ENCODE measurements at places on chromosomes 3 and 15.
A peak's percentile ranks its signal among the peaks of the same experiment; 100 is the strongest.

DNA sequence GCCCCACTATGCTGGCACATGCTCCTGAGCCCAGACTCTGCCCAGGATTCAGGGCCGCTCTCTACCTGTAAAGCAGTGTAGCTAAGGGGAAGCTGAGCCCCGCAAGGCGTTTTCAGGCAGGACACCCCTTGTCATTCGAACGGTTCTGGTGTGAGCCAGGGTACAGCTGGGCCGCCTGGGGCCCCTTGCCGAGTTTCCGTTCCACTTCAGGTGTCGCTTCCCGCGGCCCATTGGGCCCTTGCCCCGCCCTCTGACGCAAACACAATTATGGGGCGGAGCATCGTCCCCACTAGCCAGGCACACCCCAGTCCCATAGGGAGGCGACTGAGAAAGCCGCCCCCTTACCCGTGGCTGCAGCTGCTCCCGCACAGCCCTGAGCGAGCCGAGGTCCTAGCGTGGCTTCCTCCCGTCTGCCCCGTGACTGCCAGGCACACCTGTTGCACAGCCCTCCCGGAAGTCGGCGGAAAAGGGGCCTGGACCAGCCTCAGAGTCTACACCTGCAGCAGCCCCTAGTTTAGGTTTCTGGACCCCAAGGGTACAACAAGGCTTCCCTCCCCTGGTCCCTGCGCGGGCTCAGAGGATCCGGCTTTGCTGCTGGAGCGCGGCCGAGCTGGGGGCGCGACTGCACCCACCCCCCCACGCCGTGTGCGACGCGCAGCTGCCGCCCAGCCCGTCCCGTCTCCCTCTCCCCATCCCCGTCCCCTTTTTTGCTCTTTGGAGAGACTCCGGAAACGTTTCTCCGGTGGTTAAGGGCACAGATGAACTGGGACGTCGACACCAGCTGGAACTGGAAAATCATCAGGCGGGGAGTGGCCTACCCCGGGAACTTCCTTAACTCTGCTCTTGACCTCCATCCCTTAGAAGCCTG, at the start of gene PLSCR2:
Gene PLSCR2 (minus strand): TSS at position 412 of the 868 bp plus-strand sequence. CDS start 9,657 bp downstream, outside the sequence.
- peak; percentile 3 for DNase-seq

DNA sequence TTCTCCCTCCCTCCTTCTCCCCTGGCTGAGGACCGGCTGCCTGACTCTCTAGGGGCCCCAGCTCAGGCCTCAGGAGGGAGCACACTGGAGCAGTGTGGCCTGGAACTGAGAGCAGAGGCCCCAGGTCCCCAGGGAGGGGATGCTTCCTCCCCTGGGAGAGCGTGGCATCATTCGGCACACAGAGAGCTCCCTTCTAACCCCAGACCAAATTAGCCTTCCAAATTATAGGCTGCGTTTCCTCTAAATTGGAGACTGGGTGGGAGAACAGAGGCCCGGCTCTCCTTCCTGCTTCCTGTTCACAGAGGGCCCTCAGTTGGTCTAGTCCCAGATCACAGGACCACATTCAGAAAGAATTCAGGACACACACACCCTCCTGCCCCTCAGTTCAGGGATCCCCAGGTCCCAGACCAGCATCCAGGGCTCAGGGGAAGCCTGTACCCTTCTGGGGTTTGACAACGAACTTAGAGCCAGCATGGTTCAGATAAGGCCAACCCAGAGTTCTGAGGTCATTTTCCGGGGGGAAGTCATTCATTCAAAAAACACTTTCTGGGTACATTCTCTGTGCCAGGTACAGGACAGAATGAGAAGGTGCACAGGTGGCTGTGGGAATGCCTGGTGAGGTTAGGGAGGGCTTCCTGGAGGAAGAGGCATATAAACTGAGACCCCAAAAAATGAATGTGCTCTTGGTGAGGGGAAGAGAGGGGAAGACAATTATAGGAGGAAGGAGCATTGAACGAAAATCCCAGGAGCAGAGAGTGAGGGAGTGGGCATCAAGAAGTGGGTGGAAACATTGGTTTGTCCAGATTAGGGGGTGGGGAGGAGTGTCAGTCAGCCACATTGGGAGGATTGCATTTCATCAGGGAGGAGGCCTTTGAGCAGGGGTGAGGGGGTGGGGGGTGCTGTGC, 28.4 kb upstream of the RPL29 start:
- no peak for DNase-seq

- DNase-seq, result no peak
Observed at GRCh38 chr15:43347114-43347513, 16.7 kb upstream of the LCMT2 start.

DNA sequence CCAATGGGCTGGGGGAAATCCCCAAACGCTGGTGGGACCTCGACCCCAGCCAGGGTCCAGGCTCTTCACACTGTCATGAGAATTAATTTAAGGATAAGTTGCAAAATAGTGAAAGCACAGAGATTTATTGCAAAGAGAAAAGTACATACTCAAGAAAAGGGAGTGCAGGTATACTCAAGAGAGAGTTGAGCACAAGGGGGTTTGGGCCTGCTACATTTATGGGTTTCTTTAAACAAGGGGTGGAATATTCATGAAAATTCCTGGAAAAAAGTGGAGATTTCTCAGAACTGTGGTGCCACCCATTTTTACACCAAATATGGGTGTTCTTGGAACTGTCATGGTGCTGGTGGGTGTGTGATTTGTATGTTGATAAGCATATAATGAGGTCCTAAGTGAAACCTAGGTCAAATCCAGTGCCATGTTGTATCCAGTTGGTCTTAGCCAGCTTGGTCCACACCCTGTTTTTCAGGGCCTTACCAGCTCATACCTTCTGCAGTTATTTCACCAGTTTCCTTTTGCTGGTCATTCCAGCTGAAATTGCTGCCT, 32.6 kb upstream of the NEO1 start:
- DNase-seq, result no peak

GRCh38 chr3:10352146-10352911, 31.4 kb upstream of the SEC13 start:
- peak; percentile 77 for DNase-seq

DNA sequence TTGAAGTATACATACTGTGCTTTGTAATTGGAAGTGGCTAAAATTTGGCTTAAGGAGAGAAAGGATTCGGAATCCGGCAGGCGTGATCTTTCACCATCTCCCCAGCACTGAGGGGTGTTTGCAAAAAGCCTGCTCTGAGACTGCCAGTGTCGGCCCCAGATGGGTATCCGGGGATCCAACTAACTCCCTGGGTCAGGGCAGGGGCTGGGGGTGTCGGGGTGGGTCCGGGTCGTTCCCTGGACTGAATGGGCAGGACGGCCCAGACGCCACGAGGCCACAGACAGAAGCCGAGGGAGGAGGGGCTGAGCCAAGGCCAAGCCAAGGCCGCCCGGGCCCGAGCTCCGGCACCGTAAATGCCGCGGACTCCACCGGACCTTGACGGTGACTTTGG, 349 bp downstream of the PPIB start:
- DNase-seq, result no peak

- no peak for DNase-seq
Observed at GRCh38 chr3:102391491-102391890, 43.3 kb upstream of the ZPLD1 start.

DNA sequence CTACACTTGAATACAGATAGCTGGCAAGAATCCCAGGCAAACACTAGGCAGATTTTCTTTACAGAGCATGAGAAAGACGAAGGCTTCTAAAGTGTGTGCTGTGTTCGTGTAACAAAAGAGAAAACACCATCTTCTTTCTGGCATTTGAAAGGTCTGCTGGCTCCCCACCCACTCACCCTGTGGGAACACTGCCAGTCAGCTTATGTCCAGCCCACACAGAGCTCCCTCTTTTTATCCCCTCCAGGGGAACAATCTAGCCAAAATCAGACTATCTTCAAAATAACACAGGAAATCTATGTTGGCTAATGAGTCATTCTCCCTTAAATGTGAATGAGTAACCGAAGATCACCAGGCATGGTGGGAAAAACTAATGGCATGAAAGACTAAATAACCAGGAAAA, 45.6 kb upstream of the PAQR5 start:
- peak; percentile 76 for DNase-seq

GRCh38 chr15:63006032-63006878, 36.3 kb upstream of the TPM1 start:
- no peak for DNase-seq

DNA sequence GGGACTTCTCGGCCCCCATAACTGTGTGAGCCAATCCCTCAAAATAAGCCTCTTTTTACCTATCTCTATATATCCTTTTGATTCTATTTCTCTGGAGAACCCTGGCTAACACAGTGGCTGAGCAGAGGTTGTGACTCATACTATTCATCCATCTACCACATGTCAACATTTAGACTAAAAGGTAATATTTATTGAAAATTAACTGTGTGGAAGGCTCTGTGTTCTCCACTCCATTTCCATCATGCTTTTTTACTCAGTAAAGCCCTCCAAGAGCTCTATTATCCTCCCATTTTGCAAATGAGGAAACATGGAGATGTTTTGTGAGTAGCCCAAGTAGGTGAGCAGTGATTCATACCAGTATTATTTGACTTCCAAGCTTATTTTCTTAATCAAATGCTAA, 217.9 kb upstream of the DCBLD2 start:
- peak; percentile 28 for DNase-seq

- DNase-seq, result no peak
Observed at GRCh38 chr3:120743556-120744195, 1.1 kb downstream of the GTF2E1 start.

DNA sequence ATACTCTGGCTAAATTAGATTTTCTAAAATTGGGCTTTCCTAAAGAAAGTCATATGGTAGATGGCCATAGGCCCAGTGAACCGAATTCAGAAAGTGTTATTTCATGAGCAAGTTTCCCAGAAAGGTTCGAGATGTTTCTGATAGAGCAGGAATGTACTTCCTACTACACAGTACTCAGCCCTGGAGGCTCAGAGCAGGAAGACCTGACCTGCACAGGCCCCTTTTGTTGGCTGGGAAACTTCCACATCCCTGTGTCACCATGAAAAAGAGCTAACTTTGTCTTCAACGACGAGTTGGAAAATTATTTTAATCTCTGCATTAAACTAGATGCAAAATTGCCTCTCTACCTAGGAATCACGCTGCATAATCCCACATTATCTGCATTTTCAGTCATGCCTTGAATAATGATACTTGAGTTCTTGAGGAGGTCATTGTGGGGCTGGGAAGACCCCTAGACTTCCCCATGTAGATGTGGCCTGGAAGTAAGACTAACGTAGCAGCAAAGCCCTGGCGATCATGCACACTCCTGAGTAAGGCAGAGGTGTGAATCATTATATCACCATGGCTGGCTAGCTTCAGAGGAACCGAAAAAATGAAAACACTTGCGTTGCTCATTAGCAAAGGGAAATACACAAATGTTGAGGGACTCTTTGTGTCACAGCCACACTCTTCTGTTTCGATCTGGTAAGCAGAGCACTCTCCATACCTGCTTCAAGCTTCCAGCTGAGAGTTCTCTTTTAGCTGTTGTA, 47.1 kb downstream of the CMTM7 start:
- DNase-seq, result no peak

- no peak for DNase-seq
Observed at GRCh38 chr3:13873818-13874217, 6.1 kb downstream of the WNT7A start.

- no peak for DNase-seq
Observed at GRCh38 chr15:75761446-75762356, 49.1 kb upstream of the CSPG4 start.

DNA sequence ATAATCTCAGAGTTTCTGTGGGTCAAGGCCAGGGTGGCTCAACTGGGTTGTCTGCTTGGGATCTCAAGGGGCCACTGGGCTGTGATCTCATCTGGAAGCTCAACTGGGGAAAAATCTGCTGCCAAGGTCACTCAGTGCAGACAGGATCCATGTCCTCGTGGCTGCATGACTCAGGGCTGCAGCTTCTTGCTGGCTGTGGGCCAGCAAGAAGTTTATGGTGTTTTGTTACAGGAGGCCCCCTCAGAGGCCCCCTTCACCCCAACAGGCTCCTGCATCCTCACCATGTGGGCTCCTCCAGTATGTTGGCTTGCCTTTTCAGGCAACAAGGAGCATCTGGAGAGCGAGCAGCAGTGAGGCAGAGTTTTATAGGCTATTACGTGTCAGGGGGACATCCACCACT, 14.6 kb downstream of the OCA2 start:
- DNase-seq, result no peak

DNA sequence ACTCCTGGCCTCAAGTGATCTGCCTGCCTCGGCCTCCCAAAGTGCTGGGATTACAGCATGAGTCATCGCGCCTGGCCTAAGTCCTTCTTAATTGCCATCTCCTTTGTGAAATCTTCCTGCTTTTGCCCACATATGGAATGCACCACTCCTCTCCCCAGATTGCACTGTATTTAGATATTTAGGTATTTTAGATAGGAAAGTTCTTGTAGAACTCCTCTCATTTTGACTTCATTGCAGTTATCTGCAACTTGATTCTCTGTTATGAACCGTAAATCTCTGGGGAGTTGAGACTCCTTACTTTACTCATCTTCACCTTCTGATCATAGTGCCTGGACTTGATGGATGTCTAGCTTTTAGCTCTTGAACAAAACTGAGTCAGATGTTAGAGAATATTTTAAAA, 150.7 kb downstream of the AKAP13 start:
- DNase-seq, result no peak

GRCh38 chr3:102258666-102259227, 176.1 kb upstream of the ZPLD1 start:
- DNase-seq, result peak; percentile 2

- DNase-seq, result no peak
Observed at GRCh38 chr3:25748189-25748588, 35.1 kb downstream of the NGLY1 start.

DNA sequence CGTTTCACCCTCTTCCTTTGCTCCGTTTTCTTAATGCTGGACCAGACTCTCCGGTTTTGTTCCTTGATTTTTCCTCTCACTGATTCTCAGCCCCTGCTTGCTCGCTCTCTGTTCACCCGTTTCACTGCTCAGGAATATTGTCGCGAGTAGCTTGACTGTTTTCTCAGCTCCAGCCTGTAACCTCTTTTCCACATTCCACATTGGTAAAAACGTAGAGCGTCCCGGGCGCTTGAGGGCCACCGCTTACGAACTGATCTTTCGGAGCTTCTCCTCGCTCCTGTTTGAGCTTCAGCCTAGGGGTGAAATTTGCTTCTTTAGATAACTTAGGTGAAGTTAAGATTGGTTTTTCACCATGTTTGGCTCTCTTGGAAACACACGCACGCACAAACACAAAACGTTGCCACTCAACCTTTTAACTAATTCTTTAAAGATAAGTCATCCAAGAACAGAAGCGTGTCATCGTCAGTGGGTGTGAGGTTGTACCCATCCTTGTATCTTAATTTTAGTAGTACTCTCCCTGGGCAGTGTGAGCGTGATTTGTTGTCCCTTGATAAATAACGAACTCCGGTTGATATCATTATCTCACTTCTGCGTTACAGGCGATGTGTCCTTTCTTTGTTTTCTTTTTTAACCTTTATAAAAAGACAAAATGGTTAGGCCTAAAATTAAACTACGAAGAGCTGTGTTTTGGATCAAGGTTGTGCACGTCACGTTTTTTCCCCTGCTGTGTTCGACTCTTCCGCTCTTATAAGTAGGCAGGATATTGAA, 1.0 kb downstream of the PAK2 start:
- DNase-seq, result peak; percentile 72

- no peak for DNase-seq
Observed at GRCh38 chr3:174294616-174295015, 564.5 kb upstream of the NAALADL2 start.

- DNase-seq, result no peak
Observed at GRCh38 chr3:184353546-184353941, 7.9 kb downstream of the CLCN2 start.

- no peak for DNase-seq
Observed at GRCh38 chr3:38588995-38589937, 60.2 kb downstream of the SCN5A start.
